ENCODE measurements at places on chromosomes 16 and 17.

DNA sequence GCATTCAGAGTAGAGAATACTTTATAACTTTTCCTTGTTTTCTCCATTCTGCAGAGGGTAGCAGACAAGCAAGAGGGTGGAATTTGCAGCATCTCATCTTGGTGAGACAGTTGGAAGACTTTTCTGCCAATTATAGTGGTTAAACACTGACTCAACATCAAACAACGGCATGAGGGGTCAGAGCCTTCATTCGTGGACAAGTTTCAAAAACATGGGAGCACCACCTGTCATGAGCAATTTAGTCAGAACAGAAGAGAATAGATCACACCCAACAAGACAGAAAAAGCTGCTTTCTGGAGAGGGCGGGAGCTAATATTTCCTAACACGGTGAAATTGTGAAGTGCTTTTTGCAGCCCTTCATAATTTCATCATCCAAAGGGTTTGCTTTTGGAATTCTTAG lies 17.9 kb upstream of the ZNF652 start:
- DNase-seq: no peak

DNA sequence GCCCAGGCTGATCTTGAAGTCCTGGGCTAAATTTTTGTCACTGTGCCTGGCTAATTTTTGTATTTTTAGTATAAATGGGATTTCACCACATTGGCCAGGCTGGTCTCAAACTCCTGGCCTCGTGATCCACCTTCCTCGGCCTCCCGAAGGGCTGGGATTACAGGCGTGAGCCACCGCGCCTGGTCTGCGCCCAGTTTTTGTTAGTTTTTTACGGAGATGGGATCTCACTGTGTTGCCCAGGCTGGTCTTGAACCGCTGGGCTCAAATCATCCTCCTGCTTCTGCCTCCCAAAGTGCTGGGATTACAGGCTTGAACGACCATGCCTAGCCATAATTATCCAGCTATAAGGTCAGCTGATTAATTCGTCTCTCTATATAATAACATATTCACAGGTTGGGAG lies 2.7 kb upstream of the CEMP1 start:
- DNase-seq: no peak

GRCh38 chr17:55969562-55970324 lies 183.5 kb upstream of the ANKFN1 start:
- no peak for DNase-seq

- DNase-seq: no peak
Observed at GRCh38 chr17:76706817-76707216, 3.9 kb downstream of the MXRA7 start.

GRCh38 chr16:50500171-50500874 lies 47.9 kb upstream of the NKD1 start:
- DNase-seq: no peak

DNA sequence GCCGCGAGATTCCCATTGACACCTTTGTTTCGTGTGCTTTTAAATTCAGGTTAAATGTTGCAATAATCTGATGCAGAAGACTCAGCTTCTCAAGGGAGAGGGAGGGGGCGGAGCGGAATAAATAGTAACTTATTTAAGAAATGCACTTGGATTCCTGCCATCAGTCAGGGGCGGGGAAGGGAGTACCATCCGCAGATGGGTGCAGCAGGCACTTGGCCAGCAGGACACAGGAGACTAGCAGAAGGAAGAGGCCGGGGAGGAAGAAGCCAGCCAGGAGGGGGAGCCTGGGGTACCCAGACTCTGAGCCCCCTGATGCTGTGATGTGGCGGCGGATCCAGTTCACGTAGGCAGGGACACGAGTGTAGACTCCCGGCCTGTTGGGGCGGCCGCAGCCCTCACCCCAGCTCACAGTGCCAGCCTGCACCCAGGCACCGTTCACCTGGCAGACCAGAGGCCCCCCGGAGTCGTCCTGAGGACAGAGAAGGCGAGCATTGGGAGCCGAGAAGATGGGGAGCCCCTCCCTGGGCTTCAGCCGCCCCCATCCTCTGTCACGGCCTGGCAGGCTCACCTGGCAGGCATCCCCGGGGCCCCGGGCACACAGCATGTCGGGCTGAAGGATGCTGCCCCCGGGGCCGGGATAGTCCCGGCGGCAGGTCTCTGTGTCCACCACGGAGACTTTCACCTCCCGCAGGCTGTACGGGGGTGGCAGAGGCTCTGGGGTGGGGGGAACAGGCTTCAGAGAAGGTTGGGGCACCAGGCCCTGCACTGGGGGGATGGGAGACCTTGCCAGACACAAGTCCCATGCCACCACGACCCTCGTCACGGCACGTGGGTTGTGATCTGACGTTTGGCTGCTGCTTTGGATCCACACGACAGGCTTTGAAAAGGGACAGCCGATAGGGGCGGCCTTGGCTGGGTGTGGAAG lies 3.2 kb downstream of the TPSG1 start:
- DNase-seq: no peak
